ENCODE measurements at places on chromosomes 7 and 10. TPM values are rescaled to one million over a fixed set of nuclear protein-coding genes. Genes with fewer than 3 reads are reported as not detected.

GHRHR gene
- not detected for polyA plus RNA-seq

TFEC gene
- 2.9 TPM for polyA plus RNA-seq

TCAF2 gene
- 0.87 TPM for polyA plus RNA-seq

SPOCK2 gene
- polyA plus RNA-seq, result 24.2 TPM

ZNF25 gene
- polyA plus RNA-seq, result 1.1 TPM

C7orf57 gene
- 0.04 TPM for polyA plus RNA-seq

UBTD1 gene
- 7.6 TPM for polyA plus RNA-seq

KCNMA1 gene
- polyA plus RNA-seq, result 8.6 TPM

LRRC18 gene
- polyA plus RNA-seq, result 0.25 TPM

GRCh38 chr10:18423058-18423637 lies 228.2 kb downstream of the NSUN6 start:
- no peak overlapping the region for H3K27ac ChIP-seq
- no peak for DNase-seq
- H3K27me3 ChIP-seq, result no peaks in the 10 kb centered on the region
- no peaks in the 10 kb centered on the region for H3K36me3 ChIP-seq

- peaks cover 2% of the 10 kb centered on the region for H3K36me3 ChIP-seq
- no peak overlapping the region for H3K27ac ChIP-seq
- no peaks in the 10 kb centered on the region for H3K4me1 ChIP-seq
- DNase-seq, result no peak
- H3K4me3 ChIP-seq, result no peak overlapping the region
These were observed 13.9 kb downstream of the NAPEPLD start for GRCh38 chr7:103134836-103135554.

DNA sequence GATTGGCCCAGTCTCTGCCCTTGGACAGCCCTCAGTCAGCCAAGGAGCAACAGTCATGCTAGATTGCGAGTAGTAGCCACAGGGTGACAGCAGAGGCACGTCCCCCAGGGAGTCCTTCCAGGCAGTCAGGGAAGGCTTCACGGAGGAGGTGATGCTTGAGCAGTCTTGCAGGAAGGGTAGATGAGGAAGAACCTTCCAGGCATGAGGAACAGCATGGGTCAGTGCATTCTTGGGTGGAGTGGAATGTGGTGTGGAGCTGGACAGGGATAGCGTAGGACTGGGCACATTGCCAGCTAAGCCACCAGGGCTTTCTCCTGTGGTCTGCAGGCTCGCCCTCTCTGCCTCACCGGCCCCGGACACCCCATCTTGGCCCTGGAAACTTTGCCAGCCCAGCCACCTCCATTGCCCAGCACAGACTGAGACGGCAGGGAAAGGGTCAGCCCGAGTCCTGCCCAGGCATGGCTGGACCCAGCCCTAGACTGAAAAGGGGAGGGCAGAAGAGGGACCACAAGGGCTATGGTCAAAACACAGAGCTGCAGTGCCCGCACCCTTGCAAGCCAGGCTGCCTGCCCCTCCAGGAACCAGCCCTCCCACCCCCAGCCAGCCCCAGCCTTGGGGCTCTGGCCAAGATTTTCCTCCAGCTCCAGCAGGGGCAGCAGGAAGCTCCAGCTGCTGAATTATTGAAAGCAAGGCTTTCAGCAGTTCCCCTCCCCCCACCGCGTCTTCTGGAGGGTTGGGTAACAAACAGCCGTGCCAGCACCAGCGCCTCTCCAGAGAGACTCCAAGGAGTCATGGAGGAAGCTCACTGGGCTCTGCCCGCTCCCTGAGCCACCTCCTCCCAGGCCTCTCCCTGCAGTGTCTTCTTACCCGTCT lies 18.7 kb downstream of the SRRM3 start:
- H3K36me3 ChIP-seq, result no peaks in the 10 kb centered on the region
- peaks cover 15% of the 10 kb centered on the region for H3K27me3 ChIP-seq
- no peak for DNase-seq
- no peaks in the 10 kb centered on the region for H3K4me1 ChIP-seq

GRCh38 chr7:44063547-44063893 lies 1.8 kb downstream of the PGAM2 start:
- H3K36me3 ChIP-seq, result peaks cover 43% of the 10 kb centered on the region
- DNase-seq, result no peak
- no peak overlapping the region for H3K4me3 ChIP-seq
- no peaks in the 10 kb centered on the region for H3K4me1 ChIP-seq

GRCh38 chr7:85343484-85343883 lies 156.6 kb upstream of the SEMA3D start:
- no peak overlapping the region for H3K4me3 ChIP-seq
- H3K27me3 ChIP-seq, result no peaks in the 10 kb centered on the region
- no peak overlapping the region for H3K27ac ChIP-seq
- H3K4me1 ChIP-seq, result no peaks in the 10 kb centered on the region
- DNase-seq, result no peak

- H3K4me3 ChIP-seq, result no peak overlapping the region
- H3K36me3 ChIP-seq, result peaks cover 8% of the 10 kb centered on the region
- DNase-seq, result no peak
- H3K27ac ChIP-seq, result no peak overlapping the region
These were observed 76.6 kb downstream of the RBM33 start for GRCh38 chr7:155721056-155721455.

- no peaks in the 10 kb centered on the region for H3K27me3 ChIP-seq
- no peaks in the 10 kb centered on the region for H3K36me3 ChIP-seq
- no peaks in the 10 kb centered on the region for H3K4me1 ChIP-seq
- DNase-seq, result no peak
- H3K27ac ChIP-seq, result no peak overlapping the region
These were observed 20.4 kb downstream of the JCAD start for GRCh38 chr10:30038781-30039536.

DNA sequence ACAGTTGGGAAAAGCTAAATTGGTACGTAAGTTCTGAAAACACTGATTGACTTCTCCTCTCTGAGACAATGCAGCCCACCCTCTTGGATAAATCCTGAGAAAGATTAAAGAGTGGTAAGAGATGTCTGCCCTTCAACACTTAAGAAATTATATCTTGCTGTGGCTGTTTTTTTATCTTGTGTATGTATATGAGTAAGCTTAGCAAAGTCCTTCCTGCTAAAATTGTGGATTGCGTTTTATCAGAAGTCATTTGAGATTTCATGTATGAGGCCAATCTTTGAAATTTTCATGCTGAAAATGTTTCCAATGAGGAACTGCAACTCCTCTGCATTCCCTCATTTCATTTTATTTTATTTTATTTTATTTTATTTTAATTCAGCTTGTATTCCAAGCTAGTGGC lies 106.2 kb upstream of the INHBA start:
- H3K4me1 ChIP-seq, result no peaks in the 10 kb centered on the region
- H3K36me3 ChIP-seq, result no peaks in the 10 kb centered on the region
- no peak overlapping the region for H3K4me3 ChIP-seq
- no peak for DNase-seq

DNA sequence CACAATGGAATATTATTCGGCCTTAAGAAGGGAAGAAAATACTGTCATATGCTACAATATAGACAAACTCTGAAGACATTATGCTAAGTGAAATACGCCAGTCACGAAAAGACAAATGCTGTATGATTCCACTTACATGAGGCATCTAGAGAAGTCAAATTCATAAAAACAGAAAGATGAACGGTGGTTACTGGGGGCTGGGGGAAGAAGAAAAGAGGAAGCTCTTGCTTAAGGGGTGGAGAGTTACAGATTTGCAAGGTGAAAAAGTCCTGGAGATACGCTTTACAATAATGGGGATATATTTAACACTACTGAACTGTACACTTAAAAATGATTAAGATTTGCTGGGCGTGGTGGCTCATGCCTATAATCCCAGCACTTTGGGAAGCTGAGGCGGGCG lies 49.0 kb downstream of the PSMC2 start:
- no peaks in the 10 kb centered on the region for H3K4me1 ChIP-seq
- H3K36me3 ChIP-seq, result no peaks in the 10 kb centered on the region
- no peak overlapping the region for H3K27ac ChIP-seq
- DNase-seq, result no peak
- H3K27me3 ChIP-seq, result no peaks in the 10 kb centered on the region
- H3K4me3 ChIP-seq, result no peak overlapping the region

DNA sequence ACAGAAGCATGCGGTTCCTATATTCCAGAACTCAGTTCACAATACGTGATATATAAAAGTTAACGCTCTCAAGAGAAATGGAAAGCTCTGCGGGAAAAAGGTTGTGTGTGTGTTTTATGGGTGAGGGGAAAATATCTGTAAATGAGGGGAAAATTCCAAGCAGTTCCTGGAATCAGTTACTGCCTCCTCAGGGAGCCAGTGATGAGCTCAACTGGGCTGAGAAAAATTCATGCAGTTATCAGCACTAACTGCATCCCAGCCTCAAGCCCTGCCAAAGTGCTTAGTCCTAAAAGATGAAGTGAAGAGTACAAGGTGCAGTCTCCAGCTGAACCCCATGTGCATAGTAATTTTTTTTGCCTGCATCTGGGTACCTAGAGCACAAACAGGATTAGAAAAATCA lies 191.9 kb downstream of the CDK14 start:
- no peak overlapping the region for H3K4me3 ChIP-seq
- DNase-seq, result no peak

DNA sequence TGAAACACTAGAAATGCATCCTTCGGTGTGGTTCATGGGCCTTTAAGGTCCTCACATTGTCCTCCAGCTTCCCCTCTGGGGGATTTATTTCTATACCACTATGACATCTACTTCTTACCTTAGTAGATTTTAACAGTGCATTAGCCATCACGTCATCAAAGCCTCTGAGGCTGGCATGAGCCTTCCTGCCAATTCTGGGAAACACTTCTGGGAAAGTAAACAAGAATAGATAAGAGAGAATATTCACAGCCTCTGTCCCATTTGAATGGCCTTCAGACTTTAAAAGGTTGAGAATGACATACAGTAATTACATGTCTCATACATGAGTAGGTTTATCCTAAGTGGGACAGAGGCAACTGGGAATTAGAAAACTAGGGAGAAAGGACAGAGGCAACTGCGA lies 89.7 kb downstream of the AMPH start:
- H3K27ac ChIP-seq, result no peak overlapping the region
- DNase-seq, result no peak
- no peak overlapping the region for H3K4me3 ChIP-seq
- H3K4me1 ChIP-seq, result no peaks in the 10 kb centered on the region
- no peaks in the 10 kb centered on the region for H3K27me3 ChIP-seq

GRCh38 chr10:14924013-14924412 lies 29.9 kb downstream of the DCLRE1C start:
- H3K4me1 ChIP-seq, result no peaks in the 10 kb centered on the region
- H3K27ac ChIP-seq, result no peak overlapping the region

GRCh38 chr10:131852823-131853609 lies 47.8 kb upstream of the PPP2R2D start:
- no peak for DNase-seq
- no peak overlapping the region for H3K4me3 ChIP-seq
- H3K4me1 ChIP-seq, result no peaks in the 10 kb centered on the region
- no peak overlapping the region for H3K27ac ChIP-seq
- no peaks in the 10 kb centered on the region for H3K36me3 ChIP-seq

GRCh38 chr10:71578069-71578468 lies 141.5 kb downstream of the C10orf105 start:
- H3K36me3 ChIP-seq, result no peaks in the 10 kb centered on the region
- no peak overlapping the region for H3K27ac ChIP-seq
- DNase-seq, result no peak
- H3K27me3 ChIP-seq, result no peaks in the 10 kb centered on the region

GRCh38 chr7:70135656-70136055 lies 537.4 kb downstream of the AUTS2 start:
- H3K36me3 ChIP-seq, result no peaks in the 10 kb centered on the region
- H3K4me3 ChIP-seq, result no peak overlapping the region
- no peaks in the 10 kb centered on the region for H3K27me3 ChIP-seq
- H3K4me1 ChIP-seq, result no peaks in the 10 kb centered on the region
- H3K27ac ChIP-seq, result no peak overlapping the region
- no peak for DNase-seq

GRCh38 chr10:68508090-68508489 lies 19.2 kb downstream of the SLC25A16 start:
- no peak for DNase-seq
- peaks cover 4% of the 10 kb centered on the region for H3K4me1 ChIP-seq
- no peak overlapping the region for H3K4me3 ChIP-seq
- peaks cover 5% of the 10 kb centered on the region for H3K36me3 ChIP-seq
- no peaks in the 10 kb centered on the region for H3K27me3 ChIP-seq

GRCh38 chr7:87152897-87153641 lies 816 bp downstream of the DMTF1 start:
- peak overlapping the region; percentile 100 for H3K27ac ChIP-seq
- H3K4me3 ChIP-seq, result peak overlapping the region; percentile 92
- no peaks in the 10 kb centered on the region for H3K36me3 ChIP-seq
- no peaks in the 10 kb centered on the region for H3K4me1 ChIP-seq
- no peaks in the 10 kb centered on the region for H3K27me3 ChIP-seq

GRCh38 chr7:12552876-12553275 lies 17.6 kb upstream of the SCIN start:
- DNase-seq, result no peak
- no peak overlapping the region for H3K27ac ChIP-seq
- H3K4me3 ChIP-seq, result no peak overlapping the region
- H3K27me3 ChIP-seq, result no peaks in the 10 kb centered on the region
- H3K36me3 ChIP-seq, result no peaks in the 10 kb centered on the region

- peaks cover 7% of the 10 kb centered on the region for H3K4me1 ChIP-seq
- no peak overlapping the region for H3K27ac ChIP-seq
- H3K36me3 ChIP-seq, result no peaks in the 10 kb centered on the region
- no peak for DNase-seq
These were observed 76.7 kb upstream of the EN2 start for GRCh38 chr7:155380976-155381851.

- H3K27me3 ChIP-seq, result no peaks in the 10 kb centered on the region
- no peak overlapping the region for H3K27ac ChIP-seq
- no peaks in the 10 kb centered on the region for H3K36me3 ChIP-seq
- H3K4me1 ChIP-seq, result no peaks in the 10 kb centered on the region
- no peak overlapping the region for H3K4me3 ChIP-seq
These were observed 294.6 kb downstream of the PARD3 start for GRCh38 chr10:34520510-34520909.

DNA sequence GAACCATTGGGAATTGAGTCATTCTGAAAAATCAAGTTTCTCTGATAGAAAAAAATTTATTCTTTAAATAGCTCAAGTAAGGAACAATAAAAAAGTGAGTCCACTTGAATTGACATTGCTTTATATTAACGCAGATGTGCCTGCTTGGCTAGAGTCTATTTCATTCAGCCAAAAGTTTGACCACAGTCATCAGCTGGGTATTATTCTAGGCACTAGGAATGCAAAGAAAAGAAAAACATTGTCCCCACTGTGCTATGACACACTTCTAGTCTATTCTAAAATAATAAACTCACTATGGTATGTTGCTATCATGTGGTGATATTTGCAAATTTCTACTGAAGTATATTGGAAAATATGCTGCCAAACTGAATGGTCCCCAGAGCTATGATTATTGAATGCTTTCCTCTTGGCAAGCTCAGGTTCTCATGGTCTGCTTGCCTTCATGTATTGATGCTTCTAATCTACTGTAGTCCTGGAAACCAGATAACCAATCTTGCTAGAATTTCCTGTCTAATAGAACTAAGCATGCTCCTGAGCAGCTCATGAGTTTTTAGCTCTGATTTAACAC lies 8.3 kb downstream of the SFRP4 start:
- no peak overlapping the region for H3K27ac ChIP-seq
- H3K4me3 ChIP-seq, result no peak overlapping the region
- no peaks in the 10 kb centered on the region for H3K4me1 ChIP-seq
- H3K27me3 ChIP-seq, result no peaks in the 10 kb centered on the region
- no peaks in the 10 kb centered on the region for H3K36me3 ChIP-seq
